ENCODE measurements at places on chromosomes 1 and 21.

DNA sequence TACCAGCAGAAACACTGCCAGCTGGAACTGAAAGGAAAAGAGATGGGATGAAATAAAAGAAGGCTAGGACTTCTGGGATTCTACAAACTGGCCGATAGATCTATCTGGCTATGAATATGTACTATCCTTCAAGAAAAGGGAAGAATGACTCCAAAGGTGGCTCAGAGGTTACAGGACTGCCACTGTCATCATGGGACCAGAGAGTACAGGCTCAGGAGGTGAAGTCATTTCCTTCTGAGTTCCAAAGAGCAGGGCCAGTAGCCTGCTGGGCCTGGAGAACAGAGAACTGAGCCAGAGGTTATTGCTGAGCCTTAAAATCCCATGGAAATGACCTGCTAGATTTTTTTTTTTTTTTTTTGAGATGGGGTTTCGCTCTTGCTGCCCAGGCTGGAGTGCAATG lies 27.6 kb downstream of the ZNF496 start:
- no peak for DNase-seq

GRCh38 chr1:159014851-159015250 lies 5.1 kb downstream of the IFI16 start:
- DNase-seq: no peak

DNA sequence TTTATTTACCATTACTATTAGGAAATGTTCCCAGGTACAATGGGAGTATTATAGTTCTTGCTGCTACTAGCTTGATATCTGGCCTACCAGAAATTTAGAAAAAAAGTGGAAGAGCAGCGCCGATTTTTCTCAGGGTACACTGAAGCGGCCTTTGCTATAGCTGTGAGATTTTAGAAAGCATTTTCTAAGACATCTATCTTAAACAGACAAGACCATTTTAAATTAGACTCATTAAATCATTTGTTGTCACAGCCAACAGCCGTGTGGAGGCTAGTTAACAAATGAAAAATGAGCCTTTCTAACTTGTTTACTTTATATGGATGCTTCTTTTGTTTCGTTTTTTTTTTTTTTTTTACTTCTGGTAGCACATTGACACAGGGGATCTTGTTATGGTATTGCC lies 183.2 kb upstream of the ZRANB2 start:
- no peak for DNase-seq

- no peak for DNase-seq
These were observed 98.7 kb downstream of the WDR4 start for GRCh38 chr21:42780617-42781016.

GRCh38 chr1:158019171-158019868 lies 25.9 kb downstream of the KIRREL1 start:
- DNase-seq: peak; percentile 90

Data from NCI-H460 (cell line).